Stimulated activated CD4-positive, alpha-beta T cell treated with anti-CD3 and anti-CD28 coated beads, Interleukin-4, amount 100 ng/mL, for 24 hours (primary cell): ENCODE measurements at places on chromosomes 13 and 19.
A peak's percentile ranks its signal among the peaks of the same experiment; 100 is the strongest.

GRCh38 chr19:12669270-12670158 lies 2.9 kb downstream of the WDR83 start:
- peak; percentile 81 for DNase-seq

DNA sequence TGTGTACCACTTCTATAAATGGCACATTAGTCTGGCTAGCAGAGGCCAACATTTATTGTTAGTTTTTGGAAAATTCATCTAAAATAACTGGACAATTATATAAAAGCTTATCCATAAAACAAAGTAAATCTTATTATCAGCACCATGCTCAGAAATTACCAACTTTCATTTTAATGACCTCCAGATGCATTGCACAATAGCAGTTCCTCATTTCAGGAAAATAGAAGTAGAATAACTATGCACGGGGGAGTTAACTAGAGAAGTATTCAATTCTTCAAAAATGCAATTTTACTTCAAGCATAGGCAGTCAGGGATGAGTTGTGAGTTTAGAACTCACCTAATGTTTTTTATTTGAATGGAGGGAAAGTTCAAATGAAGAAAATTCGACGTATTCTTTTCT lies 1023.5 kb downstream of the PCDH17 start:
- DNase-seq: no peak

DNA sequence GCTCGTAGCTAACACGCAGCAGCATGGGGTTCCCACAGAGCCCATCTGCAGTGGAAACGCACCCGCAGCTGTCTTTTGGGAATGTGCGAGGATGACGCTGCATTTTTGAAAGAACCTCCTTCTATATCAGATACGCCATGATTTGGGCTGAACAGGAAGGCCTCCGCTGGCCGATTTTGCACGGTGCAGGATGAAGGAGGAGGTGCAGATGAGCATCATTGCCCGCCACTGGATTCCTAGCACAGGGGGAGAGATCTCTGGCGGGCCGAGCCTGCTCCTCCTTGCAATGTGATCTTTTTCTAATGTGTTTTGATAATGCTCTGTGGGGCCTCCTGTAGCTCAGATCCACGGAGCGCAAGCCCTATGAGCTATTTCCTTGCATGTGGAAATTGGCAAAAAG lies 55.5 kb downstream of the EFNB2 start:
- no peak for DNase-seq

DNA sequence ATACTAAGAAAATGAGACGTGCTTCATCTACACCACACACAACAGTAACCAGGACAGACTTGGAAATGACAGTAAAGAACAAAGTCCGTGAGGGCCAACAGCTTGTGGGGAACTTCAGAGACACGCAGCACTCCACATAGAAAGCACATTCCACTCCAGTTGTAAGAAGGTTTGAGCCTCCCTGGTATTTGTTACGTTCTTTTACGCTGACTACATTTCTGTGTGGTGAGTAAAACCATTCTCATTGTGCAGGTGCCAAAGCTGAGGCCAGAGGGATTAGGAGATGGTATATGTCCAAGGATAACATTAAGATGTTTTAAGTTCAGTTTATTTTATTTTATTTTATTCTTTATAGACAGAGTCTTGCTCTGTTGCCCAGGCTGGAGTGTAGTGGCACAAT lies 1189.9 kb downstream of the UQCRFS1 start:
- DNase-seq: no peak

DNA sequence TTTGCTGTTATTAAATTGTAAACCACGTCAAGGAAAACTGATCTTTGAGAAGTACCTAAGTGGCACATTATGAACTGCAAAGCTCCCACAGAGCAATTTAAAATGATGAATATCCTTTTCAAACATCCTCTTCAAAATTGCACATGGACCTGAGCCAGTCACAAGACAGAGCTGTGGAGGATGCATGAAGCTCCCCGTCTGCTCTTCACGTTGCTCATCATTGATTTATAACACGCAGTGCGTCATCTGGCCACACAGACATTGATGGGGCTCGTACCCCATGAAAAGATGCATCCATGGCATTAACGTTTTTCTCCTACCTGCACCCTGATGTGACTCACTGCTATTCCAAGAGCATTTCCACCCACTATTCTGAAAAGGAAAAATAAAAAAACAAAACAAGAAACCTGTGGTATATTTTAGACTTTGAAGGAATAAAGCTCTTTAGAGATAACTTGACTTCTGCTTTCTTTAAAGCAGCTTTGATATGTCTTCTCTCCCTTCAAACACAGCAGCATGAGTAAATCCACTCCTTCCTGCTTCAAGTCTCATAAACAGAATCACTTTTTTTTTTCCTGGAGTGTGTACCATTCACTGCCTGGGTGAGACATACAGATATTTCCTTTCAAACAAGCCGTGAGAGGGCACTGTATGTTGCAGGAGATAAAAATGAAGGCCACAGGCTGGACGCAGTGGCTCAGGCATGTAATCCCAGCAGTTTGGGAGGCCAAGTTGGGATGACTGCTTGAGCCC lies 7.2 kb upstream of the SERTM1 start:
- DNase-seq: no peak
